Stimulated activated CD4-positive, alpha-beta T cell treated with anti-CD3 and anti-CD28 coated beads, TNF-alpha, amount 100 ng/mL, for 48 hours (primary cell): ENCODE measurements at places on chromosomes 7 and 10.

GRCh38 chr7:40305229-40305628 is 170.4 kb downstream of the SUGCT start:
- no peak for DNase-seq

DNA sequence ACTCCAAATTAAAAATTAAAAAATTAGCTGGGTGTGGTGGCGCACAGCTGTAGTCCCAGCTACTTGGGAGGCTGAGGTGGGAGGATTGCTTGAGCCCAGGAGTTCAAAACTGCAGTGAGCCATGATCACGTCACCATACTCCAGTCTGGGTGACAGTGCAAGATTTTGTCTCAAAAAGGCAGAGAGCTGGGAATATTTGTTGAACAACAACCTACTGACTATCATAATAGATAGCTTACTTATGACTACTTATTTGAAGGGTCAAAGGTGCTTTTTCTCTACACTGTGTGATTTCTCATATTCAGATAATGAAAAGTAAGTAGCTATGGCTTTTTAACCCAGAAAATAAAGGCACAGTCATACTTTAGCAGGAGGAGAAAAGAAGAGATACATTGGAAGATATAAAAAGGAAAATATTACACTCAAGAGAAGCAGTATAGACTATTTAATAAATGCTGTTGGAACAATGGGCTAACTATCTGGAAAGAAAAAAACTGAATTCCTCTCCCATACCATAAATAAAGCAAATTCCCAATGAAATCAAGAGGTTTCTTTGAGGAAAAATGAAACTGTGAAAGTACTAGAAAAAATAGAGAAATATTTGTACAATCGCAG is 6.7 kb downstream of the GSDME start:
- DNase-seq = no peak

GRCh38 chr10:35306852-35307251 is 29.5 kb upstream of the CCNY start:
- no peak for DNase-seq

DNA sequence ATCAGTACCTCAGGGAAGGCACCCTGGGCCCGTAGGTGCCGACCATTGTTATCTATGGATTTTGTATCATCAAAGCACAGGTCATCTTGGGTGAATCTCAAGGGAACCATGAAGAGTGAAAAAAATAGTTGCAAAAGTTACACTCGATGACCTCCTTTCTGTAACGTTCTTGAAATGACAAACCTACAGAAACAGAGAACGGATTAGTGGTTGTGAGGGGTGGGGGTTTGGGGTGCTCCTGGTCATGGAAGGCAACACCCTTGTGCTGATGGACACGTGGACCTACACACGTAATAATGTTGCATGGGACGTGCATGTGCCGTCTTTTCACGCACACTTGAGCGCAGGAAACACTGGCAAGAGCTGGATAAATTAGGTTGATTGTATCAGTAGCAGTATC is 655.9 kb downstream of the SDK1 start:
- DNase-seq = no peak

- no peak for DNase-seq
Observed at GRCh38 chr7:120360918-120361317, 87.9 kb downstream of the KCND2 start.

GRCh38 chr10:30774261-30774660 is 144.7 kb upstream of the LYZL2 start:
- DNase-seq = no peak

DNA sequence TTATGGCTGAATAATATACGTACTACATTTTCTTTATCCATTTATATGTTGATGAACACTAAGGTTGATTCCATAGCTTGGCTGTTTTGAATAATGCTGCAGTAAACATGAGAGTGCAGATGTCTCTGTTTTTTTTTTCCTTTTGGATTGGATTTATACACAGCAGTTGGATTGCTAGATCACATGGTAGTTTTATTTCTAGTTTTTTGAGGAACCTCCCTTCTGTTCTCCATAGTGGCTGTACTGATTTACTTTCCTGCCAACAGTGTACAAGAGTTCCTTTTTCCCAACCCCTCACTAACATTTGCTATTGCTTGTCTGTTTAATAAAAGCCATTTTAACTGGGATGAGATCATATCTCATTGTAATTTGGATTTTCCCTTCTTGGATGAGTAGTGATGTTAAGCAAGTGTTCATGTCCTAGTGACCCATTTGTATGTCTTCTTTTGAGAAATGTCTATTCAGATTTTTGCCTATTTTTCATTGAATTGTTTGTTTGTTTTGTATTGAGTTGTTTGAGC is 36.0 kb downstream of the ABCA13 start:
- DNase-seq = no peak

GRCh38 chr10:99761365-99761764 is 21.1 kb upstream of the ABCC2 start:
- no peak for DNase-seq

- DNase-seq = no peak
Observed at GRCh38 chr7:128931965-128932861, 5.5 kb upstream of the IRF5 start.

GRCh38 chr7:129776362-129776722 is 164.8 kb downstream of the NRF1 start:
- DNase-seq = no peak

GRCh38 chr10:99769706-99770105 is 12.7 kb upstream of the ABCC2 start:
- no peak for DNase-seq

- DNase-seq = no peak
Observed at GRCh38 chr10:93459466-93459865, 22.7 kb downstream of the MYOF start.

- DNase-seq = no peak
Observed at GRCh38 chr7:47233996-47234395, 347.9 kb downstream of the TNS3 start.
